ENCODE measurements at places on chromosomes 13 and 19.

DNA sequence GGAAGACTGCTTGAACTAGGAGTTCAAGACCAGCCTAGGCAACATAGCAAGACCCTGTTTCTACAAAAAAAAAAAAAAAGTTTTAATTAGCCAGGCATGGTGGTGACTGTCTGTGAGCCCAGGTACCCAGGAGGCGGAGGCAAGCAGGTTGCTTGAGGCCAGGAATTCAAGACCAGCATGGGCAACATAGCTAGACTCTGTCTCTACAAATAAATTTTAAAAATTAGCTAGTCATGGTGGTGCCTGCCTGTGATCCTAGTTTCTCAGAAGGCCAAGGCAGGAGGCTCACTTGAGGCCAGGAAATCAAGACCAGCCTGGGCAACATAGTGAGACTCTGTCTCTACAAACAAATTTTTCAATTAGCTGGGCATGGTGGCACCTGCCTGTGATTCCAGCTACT is 6.1 kb downstream of the INSR start:
- 0 out of 2 replicates have a peak, but pooled peaks cover 3% of the 10 kb centered on the region for H3K4me1 ChIP-seq
- no peak for DNase-seq
- no peak overlapping the region for H3K27ac ChIP-seq
- H3K36me3 ChIP-seq, result no peaks in the 10 kb centered on the region
- no peaks in the 10 kb centered on the region for H3K27me3 ChIP-seq

DNA sequence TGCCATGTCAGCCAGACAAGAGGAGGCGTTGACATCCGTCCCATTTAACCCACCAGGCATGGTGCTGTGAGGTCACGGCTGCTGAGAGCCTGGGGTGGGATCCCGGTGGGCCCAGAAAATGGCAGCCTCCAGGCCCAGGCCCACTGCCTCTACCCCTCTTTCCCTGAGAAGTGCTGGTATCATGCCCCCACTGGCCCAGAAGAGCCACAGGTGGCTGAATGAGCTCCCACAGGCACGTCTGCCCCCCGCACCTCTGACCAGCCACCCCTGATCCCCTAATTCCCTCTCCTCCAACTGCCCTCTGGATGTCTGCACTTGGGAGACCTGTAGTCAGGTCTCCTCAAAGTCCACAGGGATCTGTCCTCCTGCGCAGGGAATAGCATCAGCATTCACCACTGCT is 37.3 kb upstream of the KCTD15 start:
- DNase-seq, result no peak
- H3K27me3 ChIP-seq, result no peaks in the 10 kb centered on the region
- H3K4me3 ChIP-seq, result no peak overlapping the region
- no peak overlapping the region for H3K27ac ChIP-seq

- H3K4me3 ChIP-seq, result no peak overlapping the region
- H3K27me3 ChIP-seq, result no peaks in the 10 kb centered on the region
- no peak for DNase-seq
- H3K4me1 ChIP-seq, result peaks cover 2% of the 10 kb centered on the region
- H3K27ac ChIP-seq, result no peak overlapping the region
Observed at GRCh38 chr19:42121656-42122069, 10.6 kb downstream of the POU2F2 start.

DNA sequence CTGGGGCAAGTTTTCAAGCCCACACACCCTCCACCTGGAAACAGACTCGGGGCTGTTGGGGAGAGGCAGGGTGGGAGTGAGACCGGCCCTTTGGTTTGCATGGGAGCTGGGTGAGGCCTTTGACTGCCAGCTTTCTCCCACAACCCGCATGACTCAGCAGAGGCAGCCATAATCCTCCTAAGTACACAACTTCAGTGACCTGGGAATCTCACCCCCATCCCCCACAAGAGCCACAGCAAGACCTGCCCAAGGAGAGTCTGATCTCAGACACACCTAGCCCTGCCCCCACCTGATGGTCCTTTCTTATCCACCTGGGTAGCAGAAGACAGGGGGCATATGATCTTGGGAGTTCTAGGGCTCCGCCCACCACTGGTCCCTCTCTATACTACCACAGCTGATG is 1615.4 kb downstream of the EFNB2 start:
- H3K27ac ChIP-seq, result no peak overlapping the region
- no peaks in the 10 kb centered on the region for H3K36me3 ChIP-seq
- H3K4me3 ChIP-seq, result no peak overlapping the region
- H3K4me1 ChIP-seq, result no peaks in the 10 kb centered on the region
- H3K27me3 ChIP-seq, result no peaks in the 10 kb centered on the region
- no peak for DNase-seq

DNA sequence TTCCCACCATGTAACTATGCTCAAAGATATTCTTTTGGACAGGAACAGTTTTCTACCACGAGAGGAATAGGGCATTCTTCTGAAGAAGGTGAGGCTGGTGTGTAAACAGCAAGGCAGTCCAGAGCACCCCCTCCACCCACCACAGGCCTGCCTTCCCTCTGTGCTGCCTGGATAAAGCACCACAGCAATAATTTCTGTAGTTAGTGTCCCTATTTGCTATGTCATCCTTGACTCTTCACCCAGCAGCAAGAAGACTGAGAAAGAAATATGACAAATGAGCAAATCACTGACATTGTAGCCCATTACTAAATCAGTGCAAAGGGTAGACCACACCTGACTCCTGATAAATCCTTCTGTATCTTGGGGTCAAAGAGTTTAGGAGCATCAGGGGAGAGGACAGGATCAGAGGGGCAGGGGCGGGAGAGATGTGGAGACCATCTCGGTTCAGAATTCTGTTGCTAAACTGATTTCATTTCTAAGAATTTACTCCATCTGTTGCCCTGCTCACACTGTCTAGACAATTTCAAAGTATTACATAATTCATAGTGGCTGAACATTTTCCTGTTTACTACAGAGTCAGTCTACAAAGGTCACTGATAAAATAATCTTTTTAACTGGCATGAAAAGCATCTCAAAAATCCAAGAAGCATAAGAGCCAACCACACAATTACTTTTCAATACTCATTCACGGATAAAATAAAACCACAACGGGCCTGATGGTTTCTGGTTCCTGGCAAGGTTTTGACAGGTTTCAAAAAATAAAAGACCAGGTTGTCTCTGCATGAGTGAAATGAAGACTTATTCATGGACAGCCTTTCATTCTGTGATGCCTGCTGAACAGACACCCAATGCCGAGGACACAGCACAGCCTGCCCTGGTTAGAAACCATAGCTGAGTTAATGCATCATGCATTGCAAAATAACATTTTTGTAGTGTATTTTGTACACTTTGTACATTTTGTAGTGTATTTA is 88.4 kb upstream of the IRS2 start:
- no peak for DNase-seq
- 0 out of 2 replicates have a peak, but pooled peaks cover 2% of the 10 kb centered on the region for H3K4me1 ChIP-seq
- H3K36me3 ChIP-seq, result no peaks in the 10 kb centered on the region

DNA sequence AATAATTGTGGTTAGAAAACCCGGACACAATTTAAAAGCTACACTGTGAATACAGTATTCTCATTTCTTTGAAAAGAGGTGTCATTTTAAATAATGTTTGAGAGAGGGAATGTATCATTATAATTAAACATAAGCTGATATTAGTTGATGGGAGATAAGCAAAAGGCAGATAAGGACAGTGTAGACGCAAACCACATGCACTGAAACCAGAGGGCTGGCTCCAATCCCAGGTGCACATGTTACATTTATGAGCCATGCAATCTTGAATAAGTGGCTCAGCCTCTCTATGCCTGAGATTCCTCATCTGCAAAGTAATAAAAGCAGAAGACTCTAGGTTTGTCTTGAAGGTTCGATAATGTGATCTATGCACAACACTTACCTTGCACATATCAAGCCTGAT is 238.7 kb downstream of the EFNB2 start:
- no peak overlapping the region for H3K4me3 ChIP-seq
- H3K4me1 ChIP-seq, result no peaks in the 10 kb centered on the region
- H3K27me3 ChIP-seq, result no peaks in the 10 kb centered on the region

DNA sequence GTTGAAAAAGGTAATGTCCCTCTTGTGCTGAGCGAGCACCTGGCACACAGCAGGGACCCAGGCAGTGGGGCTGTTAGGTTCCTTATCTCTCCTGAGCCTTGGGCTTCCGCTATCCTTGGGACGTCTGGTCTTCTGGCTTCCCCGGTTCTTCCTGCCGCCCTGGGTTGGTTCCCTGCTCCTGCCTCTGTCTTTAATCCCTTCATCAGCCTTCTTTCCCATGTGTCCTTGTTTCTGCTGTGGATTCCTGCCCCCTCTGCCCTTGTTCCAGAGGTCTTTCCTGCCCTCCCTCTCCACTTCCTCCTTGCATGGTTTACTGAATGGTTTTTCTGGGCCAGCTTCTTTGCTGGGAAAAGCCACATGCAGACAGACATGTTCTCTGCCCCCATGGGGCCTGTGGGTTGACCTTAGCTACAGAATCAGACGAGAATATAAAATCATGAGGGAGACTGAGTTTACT is 2.6 kb downstream of the EPN1 start:
- H3K27me3 ChIP-seq, result no peaks in the 10 kb centered on the region
- H3K36me3 ChIP-seq, result peaks cover 16% of the 10 kb centered on the region
- no peak for DNase-seq
- no peaks in the 10 kb centered on the region for H3K4me1 ChIP-seq
- no peak overlapping the region for H3K4me3 ChIP-seq
- H3K27ac ChIP-seq, result no peak overlapping the region
